ENCODE measurements at places on chromosomes 12 and 14.

- no peak for DNase-seq
Measured at GRCh38 chr14:63435838-63436237, 107.3 kb downstream of the PPP2R5E start.

GRCh38 chr12:29455087-29455486, 42.4 kb downstream of the OVCH1 start:
- DNase-seq: peak; percentile 19

GRCh38 chr14:70359076-70359424, 433 bp downstream of the COX16 start:
- no peak for DNase-seq

- no peak for DNase-seq
Measured at GRCh38 chr12:107844312-107844921, 69.9 kb downstream of the ASCL4 start.

DNA sequence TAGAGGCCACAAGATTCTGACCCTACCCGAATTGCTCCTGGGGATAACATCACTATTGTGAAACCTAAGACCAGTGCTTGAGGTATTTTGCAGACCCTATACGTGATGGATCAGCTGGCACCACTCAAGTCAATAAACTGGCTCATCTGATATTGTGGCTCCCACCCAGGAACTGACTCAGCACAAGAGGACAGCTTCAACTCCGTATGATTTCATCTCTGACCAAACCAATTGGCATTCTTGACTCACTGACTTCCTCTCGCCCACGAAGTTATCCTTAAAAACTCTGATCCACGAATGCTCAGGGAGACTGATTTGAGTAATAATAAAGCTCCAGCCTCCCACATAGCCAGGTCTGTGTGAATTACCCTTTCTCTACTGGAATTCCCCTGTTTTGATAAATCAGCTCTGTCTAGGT, 1036.1 kb upstream of the TMEM132C start:
- no peak for DNase-seq

DNA sequence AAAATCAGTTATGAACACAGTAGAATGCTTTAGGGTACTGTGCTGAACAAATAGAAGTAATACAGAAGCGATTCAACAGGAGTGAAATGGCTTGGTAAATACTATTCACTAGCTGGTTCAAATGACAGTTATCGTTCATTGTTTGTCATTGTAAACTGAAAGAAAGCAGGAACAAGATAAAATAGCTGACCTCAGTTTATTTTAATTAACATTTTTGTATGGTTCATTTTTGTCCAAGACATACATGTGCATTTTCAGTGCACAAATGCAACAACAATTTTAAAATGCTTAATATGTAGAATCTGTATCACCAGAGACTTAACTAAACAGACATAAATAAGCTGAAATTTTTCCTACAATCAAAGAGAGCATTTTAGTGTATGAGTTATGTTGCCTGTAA, 49.9 kb downstream of the ALX1 start:
- no peak for DNase-seq

GRCh38 chr14:75453817-75454434, 26.1 kb downstream of the JDP2 start:
- DNase-seq: no peak

DNA sequence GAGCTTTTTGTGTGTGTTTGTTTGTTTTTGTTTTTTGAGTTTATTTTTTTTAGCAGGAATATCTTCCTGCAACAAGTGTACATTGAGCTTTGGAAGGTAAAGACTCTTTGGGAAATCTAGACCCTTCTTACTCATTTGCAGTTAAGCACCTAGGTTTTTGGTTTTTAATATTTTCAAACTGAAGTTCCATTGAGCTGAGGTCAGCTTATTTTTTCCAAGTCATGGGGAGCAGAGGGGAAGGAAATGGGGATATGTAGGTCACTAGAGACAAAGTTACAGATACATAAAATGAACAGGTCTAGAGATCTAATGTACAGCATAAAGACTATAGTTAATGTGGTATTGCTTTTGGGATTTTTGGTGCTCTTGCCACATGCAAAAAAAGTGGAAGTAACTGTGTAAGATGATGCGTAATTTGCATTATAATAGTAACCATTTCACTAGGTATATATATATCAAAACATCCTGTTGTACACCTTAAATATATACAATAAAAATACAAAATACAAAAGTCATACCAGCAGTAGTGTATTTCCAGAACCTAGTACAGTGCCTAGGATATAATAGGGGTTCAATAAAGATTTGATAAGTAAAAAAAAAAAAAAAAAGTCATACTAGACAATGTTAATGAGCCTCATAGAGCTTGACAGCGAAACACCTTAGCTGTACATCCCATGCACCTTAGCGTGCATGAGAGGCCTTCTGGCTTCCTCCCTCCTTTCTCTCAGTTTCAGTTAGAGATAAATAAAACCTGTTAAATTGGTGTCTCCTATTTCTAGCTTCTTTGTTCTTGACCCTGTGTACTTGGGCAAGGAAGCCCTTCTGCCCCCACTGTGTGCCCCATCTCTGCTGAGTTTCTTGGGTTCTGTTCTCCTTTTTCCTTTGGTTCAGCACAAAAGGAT, 22.7 kb downstream of the CGRRF1 start:
- DNase-seq: no peak

DNA sequence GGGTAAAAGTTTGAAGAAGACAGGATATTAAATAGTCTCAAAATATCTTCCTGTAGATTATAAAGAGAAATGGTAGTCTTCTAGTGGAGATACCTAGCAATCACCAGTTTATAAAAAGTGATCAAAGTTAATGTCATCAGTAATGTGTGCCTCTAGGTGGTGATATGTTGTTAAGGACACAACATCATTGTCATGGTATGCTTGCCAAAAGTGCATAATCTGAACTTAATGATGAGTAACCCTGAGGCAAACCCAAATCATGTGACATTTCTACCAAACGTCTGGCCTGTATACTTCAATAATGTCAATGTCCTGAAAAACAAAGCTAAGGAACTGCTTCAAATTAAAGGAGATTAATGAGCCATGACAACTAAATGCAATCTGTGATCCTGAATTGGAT, 214.7 kb downstream of the PHLDA1 start:
- no peak for DNase-seq

DNA sequence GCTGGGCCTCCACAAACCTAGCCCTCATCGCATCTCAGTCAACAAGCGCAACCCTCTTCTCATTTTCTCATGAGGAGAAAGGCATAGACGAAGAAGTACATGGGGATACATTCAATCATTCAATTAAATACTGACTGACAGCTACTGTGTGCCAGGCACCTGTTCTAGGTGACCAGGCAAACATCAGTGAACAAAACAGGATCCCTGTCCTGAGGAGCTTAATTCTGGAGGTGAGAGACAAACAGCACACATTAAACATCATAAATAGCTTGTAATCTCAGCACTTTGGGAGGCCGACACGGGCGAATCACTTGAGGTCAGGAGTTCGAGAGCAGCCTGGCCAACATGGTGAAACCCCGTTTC, 362 bp upstream of the ACYP1 start:
- DNase-seq: no peak

DNA sequence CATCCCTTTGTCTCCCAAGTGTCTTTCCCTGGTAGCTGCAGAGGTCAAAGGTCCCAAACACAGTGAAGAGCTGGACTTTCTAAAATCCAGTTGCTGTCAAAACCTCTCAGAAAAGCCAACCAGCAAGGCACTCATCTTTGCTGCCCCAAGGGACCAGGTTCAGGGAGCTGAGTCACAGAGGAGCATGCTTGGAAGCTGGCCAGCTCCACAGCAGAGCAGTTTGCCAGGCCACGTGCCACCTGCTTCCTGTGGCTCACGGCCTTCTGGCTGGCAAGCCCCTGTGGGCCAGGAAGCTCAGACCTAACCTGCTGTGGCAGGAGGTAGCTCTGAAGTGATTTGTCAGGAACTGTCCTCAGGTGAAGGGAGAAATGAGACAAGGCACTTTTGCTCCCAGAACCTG, 3.6 kb downstream of the ISCU start:
- DNase-seq: no peak

GRCh38 chr12:47899466-47899865, 5.3 kb downstream of the VDR start:
- no peak for DNase-seq

DNA sequence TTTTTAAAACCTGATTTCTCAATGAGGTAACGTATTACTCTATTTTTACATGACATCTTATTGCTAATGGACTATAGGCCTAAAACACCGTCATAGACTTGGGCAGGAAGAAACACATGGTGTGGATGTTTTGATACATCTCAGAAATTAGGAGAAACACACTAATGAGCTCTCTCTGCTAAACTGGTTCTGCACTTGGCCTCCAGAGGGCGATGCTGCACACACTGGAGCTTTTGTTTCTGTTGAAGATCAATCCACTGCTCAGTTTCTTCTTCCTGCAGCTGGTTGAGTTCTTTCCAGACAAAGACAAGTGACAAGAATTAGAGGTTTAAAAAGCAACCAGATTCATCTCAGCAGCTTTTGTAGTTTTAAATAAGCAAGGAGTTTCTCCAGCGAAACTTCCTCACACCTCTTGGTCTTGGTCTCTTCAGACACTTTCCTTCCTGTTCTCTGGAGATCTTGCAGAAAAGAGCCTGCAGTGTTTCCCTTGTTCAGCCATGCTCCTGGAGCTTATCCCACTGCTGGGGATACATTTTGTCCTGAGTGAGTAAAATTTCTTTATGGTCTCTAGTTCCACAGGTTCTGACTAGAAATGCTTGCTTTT, 178.5 kb upstream of the OR4E1 start:
- DNase-seq: peak; percentile 13

DNA sequence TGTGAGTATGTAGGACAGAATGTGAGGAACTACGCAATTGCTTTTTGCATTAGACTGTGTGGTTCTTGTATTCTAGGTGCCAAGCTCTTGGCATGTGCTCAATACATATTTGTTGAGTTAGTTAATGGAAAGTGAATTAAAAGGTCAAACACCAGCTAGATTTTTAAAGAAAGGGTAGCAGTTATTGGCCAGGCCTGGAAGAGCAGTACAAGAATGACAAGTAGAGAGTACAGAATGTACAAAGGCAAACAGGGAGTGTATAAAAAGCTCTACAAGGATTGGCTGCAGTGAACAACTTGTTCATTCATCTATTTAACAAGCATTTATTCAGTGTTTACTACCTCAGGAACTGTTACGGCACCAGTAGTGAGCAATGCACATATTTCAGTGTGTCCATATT, 854.0 kb upstream of the SEL1L start:
- no peak for DNase-seq

DNA sequence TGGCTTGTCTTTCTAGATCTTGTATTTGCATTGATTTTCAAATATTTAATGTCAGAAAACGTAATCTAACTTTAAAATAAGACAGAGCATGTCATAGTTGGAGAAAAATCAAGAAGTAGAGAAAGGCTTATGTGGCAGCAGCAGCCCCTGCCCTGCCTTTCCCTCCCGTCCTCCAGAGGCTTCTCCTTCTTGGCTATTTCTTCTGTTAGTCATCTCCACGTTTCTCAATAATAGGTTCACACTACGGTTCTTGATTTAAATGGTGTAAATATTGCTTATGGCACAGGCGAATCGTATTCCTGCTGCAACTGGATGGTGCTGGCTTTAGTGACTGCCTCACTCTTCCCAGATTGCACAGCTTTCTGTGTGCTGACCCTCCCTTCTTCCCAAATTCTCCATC, 42.8 kb downstream of the SLC8B1 start:
- DNase-seq: no peak

GRCh38 chr14:94448071-94448808, 4.4 kb downstream of the SERPINA11 start:
- no peak for DNase-seq

DNA sequence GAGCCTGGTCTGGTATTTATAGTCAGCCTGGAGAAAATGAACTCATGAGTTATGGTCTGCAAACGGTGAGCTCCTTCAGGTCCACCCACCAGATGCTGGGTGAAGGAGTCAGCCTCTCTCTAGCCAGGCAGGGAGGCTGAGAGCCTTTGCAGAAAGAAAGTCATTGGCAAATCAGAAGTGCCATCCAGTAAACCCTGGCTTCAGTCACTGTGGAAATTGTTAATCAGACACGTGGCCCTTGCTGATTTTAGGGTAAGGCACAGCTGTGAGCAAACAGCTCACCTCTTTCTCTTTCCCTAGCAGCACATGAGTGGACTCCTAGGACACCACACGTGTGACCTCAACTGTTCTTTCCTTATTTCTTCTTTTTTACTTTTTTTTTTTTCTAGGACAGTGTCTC, 44.9 kb downstream of the CHST11 start:
- no peak for DNase-seq

- no peak for DNase-seq
Measured at GRCh38 chr14:97411938-97412612, 614.9 kb downstream of the VRK1 start.

DNA sequence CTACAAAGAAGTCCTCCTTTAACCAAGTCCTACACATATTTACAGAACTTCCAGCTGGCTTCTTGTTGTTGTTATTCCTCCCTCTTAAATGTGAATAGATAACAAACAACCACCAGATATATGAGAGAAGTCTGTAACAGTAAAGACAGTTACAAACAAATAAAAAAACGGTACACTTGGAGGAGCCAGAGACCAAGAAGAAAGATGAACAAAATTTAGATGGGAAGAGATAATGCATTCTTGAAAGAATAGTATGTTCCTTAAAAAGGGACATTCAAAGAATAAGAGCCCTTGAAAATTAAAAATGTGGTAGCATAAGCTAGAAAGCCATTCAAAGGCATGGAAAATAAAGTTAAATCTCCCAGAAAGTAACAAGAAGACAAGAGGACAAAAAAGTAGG, 25.9 kb downstream of the SLCO1A2 start:
- DNase-seq: no peak

GRCh38 chr12:117792471-117792870, 176.3 kb downstream of the KSR2 start:
- DNase-seq: no peak

- no peak for DNase-seq
Measured at GRCh38 chr14:77161011-77161410, 19.4 kb upstream of the ZDHHC22 start.

GRCh38 chr12:62482769-62483168, 16.1 kb downstream of the MON2 start:
- DNase-seq: no peak

DNA sequence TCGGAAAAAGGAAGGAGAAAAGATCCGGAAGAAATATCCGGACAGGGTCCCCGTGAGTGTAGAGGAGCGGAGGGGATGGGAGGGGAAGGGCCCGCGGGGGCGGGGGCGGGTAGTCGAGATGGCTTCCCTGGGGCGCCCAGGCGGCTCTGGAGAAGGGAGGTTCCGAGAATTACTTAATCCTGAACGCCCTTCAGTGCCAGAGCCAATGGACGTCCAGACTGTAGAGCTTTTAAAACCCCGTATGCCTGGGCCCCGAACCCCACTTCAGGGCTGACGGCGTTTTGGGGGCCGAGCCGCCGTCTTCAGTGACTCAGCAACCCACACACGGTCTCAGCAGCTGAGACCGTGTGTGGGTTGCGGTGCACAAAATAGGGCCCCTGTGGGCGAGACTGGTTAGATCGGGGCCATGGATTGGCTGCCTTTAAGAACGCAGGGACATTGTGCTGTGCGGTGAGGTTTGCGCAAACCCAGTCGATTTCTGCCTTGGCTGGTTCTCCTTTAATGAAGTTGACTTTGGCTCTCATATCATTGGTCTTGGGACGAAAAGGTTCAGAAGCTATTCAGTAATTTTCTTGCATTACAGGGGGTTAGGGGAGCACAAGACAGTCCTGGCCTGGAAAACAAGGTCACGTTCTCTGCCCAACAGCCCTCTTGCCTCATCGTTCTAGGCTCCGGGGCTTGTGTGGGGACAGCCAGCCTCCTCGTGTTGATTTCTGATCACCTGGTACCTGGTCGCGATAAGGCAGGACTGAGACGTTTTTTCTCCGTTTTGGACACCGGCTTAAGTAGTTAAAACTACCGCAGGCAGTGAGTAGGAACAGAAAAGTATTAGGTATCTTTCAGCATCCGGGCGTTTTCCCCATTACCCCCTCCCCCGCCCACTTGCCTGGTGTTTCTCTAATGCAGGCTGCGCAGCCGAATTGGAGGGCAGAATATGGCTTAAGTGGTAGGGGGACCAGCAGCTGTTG, 775 bp downstream of the GABARAPL1 start:
- peak; percentile 28 for DNase-seq

Measured in NCI-H1930 (cell line).